ENCODE measurements at places on chromosomes 1 and 21.

- DNase-seq = no peak
Measured at GRCh38 chr1:7693662-7694061, 77.4 kb upstream of the VAMP3 start.

DNA sequence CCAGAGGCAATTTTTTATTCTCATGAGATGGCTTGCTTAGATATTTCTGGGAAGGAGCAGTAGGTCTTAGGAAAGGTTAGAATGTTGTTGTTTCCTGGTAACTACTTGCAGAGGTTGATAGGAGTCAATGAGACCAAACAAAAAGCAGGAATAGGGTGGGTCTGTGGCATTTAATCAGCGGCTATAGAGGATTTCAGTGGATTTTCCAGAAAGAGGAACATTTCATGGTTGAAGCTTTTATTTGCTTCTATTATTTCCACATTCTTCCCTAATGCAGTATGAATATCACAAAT is 111.3 kb upstream of the PALMD start:
- DNase-seq = no peak

DNA sequence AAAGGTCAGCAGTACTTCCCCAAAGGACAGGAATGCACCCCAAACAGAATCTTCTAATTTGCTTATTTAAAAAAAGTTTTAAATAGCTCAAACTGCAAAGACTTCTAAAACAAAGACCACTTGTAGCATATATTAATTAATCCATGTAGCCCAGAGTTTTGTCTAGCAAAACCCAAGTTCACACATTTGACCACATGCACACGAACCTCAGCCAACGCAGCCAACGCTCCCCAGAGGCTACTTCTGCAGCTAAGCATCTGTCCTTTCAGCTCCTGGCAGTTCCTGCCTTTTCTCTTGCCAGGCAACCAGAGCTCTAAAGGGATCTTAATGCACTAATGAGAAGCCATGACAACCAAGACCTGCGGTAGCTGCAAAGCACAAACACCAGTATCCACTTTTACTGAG is 89.6 kb downstream of the RERE start:
- DNase-seq = no peak

DNA sequence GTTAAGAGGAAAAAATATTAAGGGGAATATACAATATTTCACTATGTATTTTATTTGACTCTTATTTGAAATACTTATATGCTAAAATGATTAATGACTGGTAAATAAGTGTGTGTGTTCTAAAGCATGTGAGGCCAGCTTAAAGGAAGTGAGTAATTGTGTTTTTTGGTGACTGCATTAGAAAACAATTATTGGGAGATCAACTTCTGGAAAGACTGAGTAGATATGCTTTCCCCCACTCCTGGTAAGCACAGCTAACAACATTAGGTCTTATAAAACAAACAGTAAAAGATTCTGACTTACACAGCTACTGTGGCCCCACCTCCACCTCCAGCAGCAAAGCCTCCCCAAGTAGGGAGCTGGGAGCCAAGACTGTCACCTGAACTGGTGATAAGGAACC is 403.0 kb downstream of the SRGAP2C start:
- DNase-seq = no peak

DNA sequence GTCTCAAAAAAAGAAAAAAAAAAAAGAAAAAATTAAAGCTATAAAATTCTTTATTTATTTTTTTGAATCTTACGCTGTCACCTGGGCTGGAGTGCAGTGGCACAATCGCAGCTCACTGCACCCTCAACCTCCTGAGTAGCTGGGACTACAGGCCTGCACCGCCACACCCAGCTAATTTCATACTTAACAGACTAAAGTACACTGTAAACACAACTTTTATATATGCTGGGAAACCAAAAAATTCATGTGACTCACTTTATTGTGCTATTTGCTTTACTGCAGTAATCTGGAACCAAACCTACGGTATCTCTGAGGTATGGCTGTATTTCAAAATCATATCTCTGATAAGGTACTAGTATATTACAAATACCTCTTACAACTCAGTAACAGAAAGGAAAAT is 40.3 kb downstream of the HSF2BP start:
- DNase-seq = no peak

DNA sequence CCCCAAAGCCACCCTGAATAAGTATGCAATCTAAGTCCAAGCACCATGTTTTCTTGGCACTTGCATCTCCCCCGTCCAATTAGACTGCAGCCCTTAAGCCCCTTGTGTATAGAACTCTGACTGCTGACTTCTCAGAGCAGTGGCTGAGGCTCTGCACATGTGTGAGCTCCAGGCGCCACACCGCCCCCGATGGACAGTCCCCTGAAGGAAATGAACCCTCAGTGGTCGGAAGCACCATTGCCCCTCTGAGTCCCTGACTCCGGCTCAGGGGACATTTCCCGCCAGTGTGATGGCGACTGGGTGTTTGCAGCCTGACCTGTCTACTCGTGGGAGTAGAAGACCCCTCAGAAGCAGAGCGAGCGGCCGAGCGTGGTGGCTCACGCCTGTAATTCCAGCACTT is 37.2 kb upstream of the SCCPDH start:
- no peak for DNase-seq

- DNase-seq = no peak
Measured at GRCh38 chr1:119463569-119463968, 43.4 kb upstream of the HSD3B1 start.

- no peak for DNase-seq
Measured at GRCh38 chr1:30550365-30551220, 172.8 kb downstream of the MATN1 start.

GRCh38 chr1:205298191-205298994 is 23.2 kb downstream of the NUAK2 start:
- no peak for DNase-seq

- no peak for DNase-seq
Measured at GRCh38 chr21:31289702-31290101, 54.4 kb downstream of the TIAM1 start.

GRCh38 chr1:183933528-183934179 is 103.9 kb downstream of the COLGALT2 start:
- DNase-seq = no peak

- DNase-seq = no peak
Measured at GRCh38 chr21:16455526-16455925, 725.7 kb downstream of the USP25 start.

GRCh38 chr1:155801149-155801548 is 55.9 kb downstream of the GON4L start:
- DNase-seq = no peak

DNA sequence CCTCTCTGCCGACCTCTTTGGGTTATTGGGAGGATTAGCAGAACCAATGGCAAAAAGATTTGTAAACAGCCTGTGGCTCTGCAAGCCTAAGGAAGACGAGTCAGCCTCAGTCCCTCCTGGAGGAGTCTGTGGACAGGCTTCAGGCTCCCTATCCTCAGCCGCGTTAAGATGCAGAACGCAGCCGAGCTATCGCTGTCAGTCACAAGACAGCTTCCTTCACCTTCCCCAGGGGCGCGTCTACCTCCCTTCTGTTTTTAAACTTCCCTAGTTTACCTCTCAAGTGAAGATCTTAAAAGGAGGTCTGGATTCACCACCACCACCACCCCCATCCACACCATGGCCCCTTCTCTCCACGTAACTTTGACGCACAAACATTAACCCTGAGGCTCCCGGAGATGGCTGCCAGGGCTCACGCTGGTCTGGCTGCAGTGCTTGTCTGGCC is 738 bp downstream of the CAMK1G start:
- no peak for DNase-seq

DNA sequence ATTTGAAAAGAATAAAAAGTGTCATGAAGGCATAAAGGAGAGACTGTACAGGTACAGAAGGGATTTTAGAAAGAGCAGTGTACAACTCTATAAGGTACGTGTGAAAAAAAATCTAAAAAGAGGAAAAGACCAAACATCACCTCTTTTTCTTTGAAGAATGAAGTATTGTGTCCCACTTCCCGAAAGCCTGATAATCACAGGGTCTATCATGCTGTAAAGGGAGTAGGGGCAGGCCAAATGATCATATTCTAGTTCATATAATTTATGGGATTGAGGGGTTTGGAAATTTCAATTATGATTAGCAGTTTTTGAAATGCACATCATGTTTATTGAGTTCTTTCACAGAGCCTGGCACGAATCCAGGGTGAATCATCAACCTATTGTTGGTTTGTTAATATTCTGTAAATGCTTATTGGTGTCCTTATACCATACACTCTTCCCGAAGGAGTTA is 910 bp upstream of the RERE start:
- DNase-seq = no peak

GRCh38 chr1:180558664-180559063 is at the start of gene OVAAL:
TSS of gene OVAAL (plus strand) at chr1:180558964.
- no peak for DNase-seq

DNA sequence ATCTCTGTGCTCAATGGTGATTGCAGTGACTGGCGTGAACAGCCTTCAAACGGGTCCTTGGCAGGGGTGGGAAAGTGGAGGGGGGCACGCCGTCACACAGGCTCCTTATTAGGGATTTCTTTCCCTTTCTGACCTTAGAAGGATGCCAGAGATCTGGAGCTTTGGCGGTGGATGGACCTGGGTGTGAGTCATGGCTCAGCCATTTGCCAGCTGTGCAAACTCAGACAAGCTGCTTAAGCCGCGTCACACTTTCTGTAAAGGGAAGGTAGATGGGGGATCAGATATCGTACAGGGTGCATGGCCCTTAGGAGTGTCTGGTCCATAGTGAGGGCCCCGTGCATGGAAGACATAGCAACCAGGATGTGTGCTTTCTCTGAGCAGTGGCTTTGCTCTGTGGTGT is 48.3 kb upstream of the C1orf174 start:
- no peak for DNase-seq

DNA sequence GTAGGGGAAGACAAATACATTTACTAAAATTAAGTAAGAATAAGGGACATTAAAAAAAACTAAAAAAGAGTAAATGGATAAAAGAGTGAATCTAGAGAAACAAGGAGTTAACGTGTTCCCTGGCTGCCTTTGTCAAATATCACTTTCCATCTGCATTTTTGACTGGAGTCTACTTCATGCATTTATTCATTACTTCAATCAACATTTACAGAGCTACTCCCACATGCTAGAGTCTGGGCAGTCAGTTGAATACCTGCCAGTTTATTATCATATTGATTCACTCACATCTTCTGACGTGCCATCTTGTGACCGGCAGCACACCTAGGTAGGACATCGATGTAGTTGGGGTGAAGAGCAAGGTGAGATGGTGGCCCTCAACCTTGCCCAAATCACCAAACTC is 35.6 kb upstream of the KCNA3 start:
- DNase-seq = no peak

GRCh38 chr21:15604413-15604812 is 125.4 kb upstream of the USP25 start:
- DNase-seq = no peak

DNA sequence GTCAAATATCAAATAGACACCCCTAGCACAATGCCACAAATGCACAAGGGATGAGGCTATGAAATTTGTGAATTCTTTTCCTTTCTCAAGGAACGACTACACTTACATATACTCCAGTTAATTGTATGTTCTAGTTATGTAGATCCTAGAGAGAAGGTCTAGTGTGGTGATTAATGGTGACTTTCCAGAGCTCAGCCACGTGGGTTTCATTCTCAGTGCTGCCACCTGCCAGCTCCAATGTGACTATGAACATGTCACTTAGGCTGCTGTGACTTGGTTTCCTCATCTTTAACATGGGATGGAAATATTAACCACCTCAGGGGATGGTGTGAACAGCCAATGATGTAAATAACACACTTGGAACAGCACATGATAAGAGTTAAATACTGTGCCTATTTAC is 138.3 kb downstream of the APP start:
- DNase-seq = no peak

- DNase-seq = no peak
Measured at GRCh38 chr1:222788402-222789156, 26.3 kb upstream of the DISP1 start.

DNA sequence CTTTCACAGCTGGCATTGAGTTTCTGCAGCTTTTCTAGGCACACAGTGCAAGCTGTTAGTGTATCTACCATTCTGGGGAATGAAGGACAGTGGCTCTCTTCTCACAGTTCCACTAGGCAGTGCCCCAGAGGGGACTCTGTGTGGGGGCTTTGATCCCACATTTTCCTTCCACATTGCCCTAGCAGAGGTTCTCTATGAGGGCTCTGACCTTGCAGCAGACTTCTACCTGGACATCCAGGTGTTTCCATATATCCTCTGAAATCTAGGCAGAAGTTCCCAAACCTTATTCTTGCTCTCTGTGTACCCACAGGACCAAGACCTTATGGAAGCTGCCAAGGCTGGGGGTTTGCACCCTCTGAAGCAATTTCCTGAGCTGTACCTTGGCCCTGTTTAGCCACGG is 2.4 kb upstream of the IFI44 start:
- no peak for DNase-seq

- DNase-seq = no peak
Measured at GRCh38 chr1:24253571-24253970, 65.6 kb upstream of the GRHL3 start.

GRCh38 chr1:214808845-214809460 is 206.0 kb downstream of the CENPF start:
- DNase-seq = no peak

DNA sequence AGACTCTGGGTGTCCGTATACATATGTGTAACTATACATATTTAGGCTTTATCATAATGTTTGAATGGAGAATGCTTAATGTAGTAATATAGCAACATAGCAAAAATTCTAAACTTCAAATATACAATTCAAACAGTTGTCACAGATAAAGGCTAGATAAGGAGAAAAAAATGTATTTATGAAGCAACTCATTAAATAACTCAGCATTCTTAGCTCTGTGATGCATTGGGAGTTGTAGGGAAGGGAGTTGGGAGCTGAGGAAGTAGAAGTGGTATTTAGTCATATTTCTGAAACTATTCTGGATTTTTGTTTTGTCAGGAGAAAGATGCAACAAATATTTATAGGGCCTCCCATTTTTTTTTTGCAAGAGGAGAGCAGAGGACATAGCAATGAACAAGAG is 197.8 kb downstream of the PBX1 start:
- DNase-seq = no peak

DNA sequence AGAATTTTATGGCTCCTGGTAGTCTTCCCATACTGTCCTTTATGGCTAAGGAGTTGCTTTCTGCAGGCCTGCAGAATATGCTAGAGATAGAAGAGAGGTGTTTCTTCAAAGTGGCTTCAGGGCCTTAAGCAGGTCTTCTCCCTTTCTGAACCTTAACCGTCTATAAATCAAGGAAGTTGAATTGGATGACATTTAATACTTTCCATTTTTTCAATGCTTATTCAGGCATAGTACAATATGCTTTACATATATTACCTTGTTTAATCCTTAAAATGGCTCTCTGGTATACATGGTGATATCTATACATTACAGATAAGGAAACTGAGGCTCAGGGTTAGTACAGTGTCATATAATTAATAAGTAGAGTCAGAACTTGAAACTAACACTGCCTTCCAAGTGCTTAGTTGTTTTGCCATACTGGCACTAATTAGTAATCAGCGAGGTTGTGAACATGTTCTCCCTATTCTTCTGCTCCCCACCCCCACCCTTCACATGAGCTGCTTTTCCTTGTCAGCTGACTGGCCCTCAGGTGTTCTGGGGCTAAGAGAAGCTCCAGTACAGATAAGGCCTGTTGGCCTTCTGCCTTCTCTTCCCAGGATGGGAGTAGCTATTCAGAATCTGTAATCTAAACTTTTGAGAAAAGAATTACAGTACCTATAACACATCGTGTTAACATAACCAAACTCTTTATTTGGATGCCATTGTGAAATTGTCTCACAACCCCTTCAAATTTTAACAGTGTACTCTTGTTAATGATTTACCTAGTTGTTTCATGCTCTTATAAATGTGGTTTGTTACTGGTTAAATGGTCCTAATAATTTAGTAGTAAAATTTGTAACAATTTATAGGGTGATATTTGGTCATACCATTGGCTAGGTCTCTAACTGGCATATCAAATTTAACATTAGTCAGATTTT is 13.6 kb downstream of the NFYC start:
- DNase-seq = no peak
